Gastroesophageal sphincter (tissue), 4 donors: ENCODE measurements at places on chromosomes 12 and 14.

- ATAC-seq, result no peak
These were observed 10.2 kb upstream of the RNASE10 start for GRCh38 chr14:20494935-20495766.

DNA sequence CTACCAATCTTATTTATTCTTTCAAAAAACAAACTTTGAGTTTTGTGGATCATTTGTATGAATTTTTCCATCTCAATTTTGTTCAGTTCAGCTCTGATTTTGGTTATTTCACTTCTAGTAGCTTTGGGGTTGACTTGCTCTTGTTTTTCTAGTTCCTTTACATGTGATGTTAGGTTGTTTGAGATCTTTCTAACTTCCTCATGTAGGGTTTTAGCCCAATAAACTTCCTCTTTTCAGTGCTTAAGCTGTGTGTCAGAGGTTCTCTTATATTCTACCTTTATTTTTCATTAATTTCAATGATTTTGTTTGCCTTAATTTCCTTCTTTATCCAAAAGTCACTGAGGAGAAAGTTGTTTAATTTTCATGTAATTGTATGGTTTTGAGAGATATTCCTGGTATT lies 860.4 kb upstream of the FBXO33 start:
- no peak for ATAC-seq

DNA sequence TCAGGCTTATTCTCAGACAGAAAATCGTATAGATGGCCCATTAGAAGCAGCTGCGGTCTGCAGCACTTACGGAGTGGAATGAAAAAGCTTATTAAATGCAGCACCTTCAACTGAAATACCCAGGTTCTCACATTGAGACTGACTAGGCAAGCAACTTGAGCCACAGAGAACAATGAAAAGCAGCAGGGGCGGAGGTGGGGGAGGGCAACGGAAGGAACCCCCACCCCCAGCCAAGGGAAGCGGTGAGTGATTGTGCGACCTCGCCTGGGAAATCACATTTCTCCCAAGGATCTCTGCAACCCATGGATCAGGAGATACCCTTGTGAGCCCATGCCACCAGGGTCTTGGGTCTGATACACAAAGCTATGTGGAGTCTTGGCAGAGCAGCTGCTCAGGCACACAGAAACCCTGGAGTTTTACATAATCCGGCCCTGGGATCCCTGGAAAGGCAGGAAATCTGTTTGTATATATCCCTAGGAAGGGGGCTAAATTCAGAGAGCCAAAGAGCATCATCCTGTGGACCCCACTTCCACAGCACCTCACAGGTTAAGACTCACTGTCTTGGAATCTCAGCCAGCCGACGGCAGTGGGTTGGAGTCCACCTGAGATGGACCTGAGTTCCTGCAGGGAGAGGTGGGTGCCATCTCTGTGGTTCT lies 38.1 kb downstream of the PZP start:
- ATAC-seq, result no peak

DNA sequence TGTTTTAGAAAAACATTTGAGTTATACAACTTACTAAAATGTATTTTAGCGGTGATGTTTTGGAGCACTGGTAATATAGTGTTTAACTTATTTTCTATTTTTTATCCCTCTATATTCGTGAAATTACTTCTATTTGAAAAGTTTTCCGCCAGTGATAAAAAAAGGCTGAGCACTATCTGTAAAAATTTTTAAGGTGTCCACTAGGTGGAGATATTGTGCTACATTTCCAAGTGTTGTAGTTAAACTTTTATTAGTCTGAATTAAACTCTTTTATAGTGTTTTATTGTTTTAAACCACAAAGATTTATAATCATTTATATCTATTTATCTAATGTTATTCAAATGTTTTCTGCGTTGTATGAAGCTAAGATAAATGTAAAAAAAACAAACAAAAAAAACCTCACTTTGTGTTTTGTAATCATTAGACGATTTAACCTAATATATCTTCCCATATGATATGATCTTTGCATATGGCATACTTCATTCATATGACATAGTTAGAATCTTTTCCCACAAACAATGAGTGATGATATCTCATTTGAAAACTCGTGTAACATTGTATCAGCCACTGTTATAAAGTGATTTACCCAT lies 11.8 kb downstream of the ALG10B start:
- no peak for ATAC-seq

GRCh38 chr12:97022536-97023230 lies 115.6 kb downstream of the NEDD1 start:
- no peak for ATAC-seq

DNA sequence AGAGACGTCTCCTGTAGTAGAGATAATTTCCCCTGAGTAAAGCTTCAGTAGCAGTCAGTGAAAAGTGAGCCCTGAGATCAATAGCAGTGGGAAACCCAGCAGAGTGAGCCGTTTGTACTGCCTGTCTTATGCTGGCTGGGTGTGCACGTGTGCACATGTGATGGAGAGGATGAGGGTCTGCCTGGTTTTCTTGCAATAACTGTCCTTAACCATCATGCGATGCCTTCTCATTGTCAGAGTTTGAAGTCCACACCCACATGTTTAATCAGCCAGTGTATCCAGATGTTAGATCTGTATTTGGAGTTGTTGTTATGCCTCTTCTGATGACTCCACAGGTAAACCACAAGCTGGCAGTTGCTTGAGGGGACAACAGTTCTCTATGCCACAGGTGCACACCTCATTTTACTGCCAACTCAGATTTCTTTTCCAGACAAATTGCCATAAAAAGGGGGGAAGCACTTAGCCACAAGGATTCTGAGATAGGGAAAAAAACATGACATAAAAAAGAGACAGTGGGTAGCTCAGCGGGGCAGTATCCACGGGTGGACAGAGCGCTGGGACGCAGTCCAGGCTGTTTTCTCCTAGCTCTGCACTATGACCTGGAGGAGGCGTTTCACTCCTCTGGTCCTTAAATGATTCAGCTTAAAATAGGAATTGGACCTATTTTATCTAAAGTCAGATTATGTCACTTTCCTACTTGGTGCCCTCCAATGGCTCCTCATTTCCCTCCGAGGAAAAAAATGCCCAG lies 192.3 kb downstream of the ANO6 start:
- no peak for ATAC-seq

DNA sequence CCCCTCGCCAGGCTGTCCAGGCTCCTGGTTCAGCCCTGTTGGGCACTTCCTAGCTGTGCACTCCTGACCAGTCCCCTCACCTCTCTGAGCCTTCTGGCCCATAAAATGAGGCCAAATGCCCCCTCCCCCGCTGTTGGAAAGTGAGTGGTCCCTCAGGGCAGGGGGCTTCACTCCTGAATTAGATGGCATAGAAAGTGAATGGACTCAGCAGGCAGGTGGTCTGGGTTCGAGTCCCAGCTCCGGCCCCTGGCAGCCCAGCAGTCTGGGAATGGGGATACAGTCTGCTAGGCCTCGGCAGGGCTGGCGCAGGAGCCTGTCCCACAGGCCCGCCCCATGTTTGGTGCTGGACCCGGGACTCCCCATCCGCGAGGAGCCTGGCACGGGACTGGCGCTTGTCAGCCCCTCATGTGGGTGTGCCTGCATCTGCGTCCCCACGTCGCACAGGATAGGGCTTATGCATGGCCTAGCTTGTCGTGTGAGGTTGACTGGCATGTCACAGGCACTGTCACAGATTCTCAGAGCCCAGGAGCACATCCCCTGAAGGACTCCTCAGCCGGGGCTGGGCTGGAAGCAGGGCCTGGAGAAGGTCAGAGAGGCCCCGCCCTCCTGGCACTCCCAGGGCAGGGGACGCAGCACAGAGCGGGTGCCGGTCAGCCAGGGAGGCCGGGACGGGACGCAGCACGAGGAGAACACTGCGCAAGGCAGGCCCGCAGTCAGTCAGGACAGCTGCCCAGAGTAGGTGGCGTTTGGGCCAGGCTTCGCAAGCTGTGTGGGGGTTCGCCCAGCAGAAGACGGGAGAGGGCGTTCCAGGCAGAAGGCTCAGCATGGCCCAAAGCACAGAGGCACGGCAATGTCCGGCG lies 40.5 kb downstream of the DIO3 start:
- no peak for ATAC-seq

DNA sequence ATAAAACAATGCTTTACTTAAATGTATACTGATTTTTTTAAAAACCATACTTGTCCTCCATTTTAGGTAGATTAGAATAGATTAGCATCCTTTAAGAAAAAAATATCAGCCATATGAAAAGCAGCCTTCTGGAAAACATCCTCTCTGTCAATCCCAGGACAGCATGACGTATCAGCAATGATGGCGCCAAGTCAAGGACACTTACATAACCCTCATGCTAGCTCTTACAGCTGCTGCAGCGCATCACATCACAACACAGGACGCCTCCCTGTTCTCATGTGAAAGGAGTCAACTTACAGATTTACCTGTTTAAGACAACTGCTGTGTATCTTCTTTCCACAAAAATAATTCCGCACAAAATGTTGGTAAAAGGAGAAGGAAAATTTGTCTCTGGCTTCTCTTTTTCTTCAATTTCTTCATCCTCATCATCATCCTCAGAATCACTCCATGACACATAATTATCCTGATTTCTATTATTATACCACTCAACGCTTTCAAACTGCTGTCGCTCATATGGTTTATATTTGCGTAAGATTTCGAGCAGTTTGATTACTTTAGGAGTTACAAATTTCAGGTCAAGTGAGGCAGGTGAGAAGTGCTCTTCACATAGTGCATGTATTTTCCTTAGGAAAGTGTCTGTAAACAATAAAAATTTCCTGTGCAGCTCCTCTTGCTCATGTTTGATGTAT lies 33.3 kb downstream of the DICER1 start:
- peak; percentile 63 for ATAC-seq

GRCh38 chr12:49288412-49288853 lies 6.5 kb upstream of the PRPH start:
- ATAC-seq, result peak; percentile 47

GRCh38 chr14:81371802-81372201 lies 28.3 kb downstream of the STON2 start:
- no peak for ATAC-seq

- ATAC-seq, result peak; percentile 18
These were observed 33.4 kb upstream of the FAM181A start for GRCh38 chr14:93893661-93894261.

DNA sequence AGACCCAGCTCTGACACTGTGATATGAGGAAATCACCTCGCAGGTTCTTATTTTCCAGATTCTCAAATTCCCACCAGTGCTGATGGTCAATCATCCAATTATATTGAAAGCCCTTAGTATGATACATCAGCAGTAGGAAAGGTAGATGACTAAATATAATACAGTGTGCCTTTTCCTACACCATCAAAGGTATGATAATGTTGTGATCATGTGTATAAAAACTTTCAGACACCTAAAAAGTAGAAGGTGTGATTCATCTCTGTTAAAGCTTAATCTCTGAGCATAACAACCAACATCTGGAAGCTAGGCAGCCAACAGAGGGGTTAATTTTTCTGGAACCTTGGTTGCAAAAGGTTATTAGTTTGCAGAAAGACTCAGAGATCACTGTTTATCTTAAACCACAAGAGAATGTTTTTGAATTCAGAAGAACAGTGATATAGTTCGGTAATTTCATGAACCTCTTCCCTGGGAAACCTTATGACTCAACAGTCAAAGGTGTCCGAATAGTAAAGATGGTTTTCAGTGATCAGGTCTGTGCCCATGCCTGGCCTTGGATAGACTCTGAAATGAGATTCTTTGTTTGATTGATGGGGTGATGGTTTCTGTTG lies 122.5 kb downstream of the ETV6 start:
- ATAC-seq, result no peak
